ENCODE measurements at places on chromosomes 5 and 9.
A peak's percentile ranks its signal among the peaks of the same experiment; 100 is the strongest.

DNA sequence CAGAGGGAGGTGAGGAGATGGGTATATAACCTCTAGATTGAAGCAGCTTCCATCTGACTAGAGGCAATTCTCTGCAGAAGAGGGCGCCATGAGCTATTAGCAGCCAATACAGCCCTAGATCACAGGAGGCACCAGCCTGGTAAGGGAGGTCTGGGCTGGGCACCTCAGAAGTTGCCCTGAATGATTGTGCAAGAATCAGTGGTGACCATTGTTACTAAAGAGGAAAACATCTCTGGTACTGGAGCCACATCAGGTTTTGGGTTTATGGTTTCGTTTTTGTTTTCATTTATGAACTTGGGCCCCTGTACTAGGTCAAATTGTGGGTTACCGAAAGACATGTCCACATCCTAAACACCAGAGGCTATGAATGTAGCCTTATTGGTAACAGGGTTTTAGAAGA, 342.0 kb downstream of the MLLT3 start:
- DNase-seq = no peak

DNA sequence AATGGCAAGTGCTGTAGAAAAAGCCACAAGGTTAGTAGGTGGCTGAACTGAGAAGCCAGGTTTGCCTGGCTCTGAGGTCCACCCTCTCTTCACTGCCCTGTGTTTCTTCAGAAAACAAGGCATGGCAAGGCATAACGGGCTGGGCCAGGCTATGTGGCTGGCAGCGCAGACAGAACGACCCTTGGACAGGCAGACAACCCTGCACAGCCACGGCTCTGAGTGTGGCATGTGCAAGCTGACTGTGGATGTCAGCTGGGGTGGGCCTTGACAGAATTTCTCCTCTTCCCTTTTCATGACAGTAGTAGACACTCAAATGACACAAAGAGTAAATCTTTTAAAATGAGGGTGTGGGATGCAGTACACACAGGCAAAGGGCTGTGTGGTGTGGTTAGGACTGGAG, 81.7 kb downstream of the MACROH2A1 start:
- no peak for DNase-seq

DNA sequence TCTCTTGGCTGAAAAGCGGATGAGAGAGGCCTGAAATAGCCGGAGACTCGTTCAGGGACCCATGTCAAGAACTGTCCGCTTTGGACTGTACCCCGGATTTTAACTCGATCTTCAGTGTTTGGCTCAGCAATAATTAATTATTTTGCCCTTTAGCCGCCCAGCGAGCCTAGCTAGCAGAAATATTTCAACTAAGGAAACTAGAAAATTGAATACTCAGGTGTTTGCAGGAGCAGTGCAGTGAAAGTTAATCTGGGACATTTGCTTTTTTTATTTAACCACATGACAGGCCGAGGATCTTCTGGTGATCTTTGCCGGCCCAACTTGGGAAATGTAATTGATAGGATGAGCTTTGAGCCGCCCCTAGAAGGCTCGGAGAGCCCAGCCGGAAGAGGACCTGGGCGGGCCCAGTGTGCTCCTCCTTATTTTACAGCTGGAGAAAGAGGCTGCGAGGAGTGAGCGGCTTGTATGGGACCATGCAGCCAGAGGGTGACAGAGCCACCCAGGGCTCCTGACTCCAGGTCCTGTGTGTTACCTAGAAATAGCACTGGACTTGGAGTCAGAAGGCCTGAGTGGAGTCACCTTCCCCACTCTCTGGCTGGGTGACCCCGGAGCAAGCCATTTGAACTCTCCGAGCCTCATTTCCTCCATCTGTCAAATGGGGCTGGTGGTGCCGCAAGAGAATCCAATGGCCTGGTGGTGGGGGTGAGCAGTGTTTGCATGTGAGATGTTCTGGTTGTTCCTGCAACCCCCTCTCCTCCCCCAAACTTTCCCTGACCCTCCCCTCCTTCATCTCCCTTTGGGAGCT, 2.4 kb downstream of the PPARGC1B start:
- peak; percentile 22 for DNase-seq

DNA sequence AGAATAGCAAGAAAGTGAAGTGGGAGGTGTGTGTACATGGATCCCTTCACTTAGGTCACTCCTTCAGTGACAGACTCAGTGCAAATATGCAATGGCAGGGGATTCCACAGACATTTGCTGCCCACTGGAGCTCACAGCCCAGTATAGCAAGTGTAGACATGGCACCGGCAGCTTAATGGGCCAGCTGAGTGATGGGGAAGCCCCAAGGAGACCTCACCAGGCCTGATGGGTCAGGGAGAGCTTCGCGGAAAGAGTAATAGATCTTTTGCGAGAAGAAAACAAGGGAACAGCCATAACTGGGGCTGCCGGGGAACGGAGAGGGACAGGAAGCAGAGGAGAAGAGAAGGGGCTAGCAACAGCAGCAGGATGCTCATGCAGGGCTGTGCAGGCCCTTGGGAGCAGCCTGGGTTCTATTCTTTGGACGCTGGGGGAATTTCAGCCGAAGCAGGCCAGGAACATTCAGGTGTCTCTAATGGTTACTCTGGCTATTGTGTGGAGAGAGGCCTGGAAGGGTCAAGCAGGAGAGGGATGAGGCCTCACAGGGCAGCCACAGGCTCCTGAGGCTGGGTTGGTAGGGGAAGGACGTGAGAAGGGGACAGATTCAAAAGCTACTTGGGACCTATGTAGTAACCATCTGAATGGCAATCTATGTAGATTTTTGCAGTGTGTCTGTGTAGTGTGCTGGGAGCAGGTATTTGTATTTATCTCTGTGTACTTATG, 27.0 kb downstream of the TCF7 start:
- no peak for DNase-seq

DNA sequence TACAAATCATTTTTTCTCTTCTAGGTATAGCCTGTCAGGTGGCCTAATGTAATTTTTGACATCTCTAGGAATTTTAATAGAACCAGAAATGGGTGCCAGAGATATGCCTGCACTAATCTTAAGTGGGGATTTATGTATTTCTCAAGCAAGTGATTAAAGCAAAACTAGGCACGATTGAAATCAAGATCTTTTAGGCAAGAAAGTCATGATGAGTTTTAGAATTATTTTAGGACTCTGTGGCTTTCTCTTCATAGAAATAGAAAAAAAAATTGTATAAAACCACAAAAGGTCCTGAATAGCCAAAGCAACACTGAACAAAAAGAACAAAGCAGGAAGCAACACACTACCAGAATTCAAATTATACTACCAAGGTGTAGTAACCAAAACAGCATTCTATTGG, 952 bp upstream of the AMACR start:
- DNase-seq = peak; percentile 37

DNA sequence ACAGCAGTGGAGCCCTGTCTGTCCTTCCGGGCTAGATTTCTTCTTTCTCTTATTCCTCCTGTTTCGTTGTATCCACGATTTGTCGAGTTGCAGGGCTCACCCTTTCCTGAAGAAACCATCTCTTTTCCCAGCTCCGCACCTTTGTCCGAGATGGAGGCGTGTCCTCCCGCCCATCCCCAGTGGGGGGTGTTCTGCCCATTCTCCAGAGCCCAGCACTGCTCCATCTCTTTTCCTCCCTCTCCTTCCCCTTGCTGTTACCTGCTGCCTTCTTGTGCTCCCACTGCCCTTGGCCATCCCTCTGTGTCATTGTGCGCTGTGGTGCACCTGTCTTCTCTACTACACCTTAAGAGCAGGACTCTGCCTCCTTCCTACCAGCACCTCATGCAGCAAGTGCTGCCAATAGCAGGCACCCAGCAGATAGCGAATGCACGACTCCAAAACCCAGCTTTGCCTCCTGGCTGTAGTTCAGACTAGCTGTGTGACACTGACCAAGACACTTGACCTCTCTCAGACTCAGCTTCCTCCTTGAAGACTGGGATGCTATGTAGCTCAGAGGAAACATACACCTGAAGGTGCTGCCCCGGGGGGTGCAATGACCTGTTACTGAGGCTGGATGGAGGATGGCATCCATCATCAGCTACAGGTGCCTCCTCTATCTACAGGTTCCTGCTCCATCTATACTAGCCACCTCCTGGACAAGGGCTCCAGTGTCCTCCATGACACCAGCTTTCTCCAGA, 8.9 kb downstream of the OR13J1 start:
- DNase-seq = no peak

DNA sequence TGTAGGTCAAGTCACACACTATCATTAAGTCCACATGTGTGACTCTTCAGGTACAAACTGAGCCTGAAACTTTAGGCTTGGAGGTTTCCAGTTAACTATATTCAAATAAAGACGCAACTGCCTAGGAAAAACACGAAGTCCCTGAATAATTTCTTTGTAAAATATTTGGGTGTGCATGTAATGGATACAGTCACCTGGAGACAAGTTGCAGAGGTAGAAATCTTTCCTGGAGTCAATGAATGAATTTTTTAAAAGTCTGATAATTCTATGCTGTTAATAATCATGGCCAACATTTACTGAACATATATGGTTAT, 132.7 kb downstream of the MTX3 start:
- DNase-seq = no peak

- DNase-seq = no peak
Measured at GRCh38 chr9:91141407-91141965, 220.2 kb downstream of the AUH start.

DNA sequence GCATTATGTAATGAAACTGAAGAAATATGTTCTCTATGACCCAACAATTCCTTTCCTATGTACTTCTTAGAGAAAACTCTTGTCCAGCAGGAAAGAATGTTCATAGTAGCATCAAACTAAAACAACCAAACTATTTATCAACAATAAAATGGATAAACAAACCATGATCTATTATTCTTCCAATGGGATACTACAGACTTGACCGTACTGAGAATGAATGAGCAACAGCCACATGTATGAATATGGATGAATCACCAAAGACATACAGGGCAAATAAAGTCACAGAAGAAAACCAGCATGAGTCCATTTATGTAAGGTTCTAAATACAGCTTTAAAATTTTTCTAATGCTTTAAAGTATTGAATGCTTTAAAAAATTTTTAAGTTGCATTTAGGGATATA, 73.6 kb upstream of the SUSD1 start:
- DNase-seq = no peak

DNA sequence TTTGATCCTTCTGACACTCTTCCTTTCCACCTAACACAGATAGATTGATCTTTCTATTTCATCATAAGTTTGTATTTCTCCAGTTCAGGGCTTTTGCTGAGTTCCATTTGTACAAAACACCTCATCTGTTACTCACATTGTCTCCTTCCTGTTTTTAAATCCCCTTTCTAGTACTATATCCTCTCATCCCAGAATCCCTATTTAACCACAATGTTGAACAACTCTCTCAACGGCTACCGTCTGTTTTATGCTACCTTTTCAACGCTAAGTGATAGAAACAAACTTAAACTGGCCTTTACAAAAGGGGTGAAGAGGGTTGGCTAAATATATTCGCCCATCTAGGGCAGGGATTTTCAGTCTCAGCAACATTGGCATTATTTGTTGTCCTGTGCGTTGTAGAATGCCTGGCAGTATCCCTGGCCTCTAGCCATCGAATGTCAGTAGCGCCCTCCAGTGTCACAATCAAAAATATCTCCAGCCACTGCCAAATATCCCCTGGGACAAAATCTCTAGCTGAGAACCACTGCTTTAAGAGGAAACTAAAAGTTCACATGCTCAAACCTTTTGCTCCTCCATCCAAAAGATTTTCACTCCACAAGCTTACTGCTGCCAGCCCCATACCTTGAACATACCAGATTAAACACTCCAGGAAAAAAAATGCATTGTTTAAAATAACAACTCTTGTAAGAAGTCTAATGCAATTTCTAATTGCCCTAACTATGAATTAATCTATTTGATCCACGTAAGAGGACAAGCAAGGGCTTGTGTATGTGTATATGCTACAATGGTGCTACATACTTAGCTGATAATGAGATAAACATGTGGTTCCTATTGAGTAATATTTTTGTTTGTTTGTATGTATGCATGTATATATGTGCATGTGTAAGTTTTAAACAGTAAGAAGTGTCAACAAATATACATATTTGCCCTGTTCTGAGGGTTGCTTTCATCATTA, 344.0 kb downstream of the PTPRD start:
- peak; percentile 47 for DNase-seq

DNA sequence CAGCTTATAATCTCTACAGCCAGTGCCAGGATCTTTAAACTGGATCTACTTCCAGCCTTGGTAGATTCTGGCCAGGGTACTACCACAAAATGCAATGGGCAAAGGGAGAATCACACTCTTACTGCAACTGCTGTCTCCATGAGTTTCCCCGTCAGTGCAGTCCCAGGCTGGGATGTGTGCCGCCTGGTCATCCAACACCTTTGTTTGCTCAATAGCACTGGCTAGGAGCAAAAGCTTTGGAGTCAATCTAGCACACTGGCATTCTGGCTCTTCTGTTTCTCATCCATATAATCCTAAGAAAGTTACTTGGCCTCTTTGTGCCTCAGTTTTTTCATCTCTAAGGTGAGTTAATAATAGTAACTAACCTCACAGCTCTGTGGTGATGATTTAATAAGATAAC, 96.9 kb downstream of the FBN2 start:
- no peak for DNase-seq

DNA sequence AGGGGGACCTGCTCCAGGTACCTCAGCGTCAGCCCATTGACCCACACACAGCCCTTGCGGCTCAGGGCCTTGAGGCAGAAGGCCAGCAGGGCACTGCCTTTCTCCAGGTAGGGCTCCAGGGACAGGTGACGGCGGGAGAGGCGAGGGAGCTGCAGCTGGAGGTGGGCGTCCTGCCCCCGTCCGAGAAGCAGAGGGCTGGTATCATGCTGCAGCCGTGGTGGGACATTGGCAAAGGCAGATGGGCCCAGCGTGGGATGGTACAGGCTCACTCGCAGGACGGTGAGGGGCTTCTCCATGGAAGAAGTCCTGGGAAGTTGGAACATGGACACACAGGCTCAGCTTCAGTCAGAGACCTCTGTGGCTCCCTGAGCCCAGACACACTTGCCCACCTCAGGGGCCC, 2.5 kb upstream of the DCANP1 start:
- DNase-seq = no peak

GRCh38 chr9:115008536-115009270, 78.3 kb upstream of the TNFSF8 start:
- peak; percentile 64 for DNase-seq

GRCh38 chr9:93505541-93506132, 52.3 kb upstream of the FAM120AOS start:
- DNase-seq = no peak

- no peak for DNase-seq
Measured at GRCh38 chr9:86407022-86407421, 52.8 kb upstream of the TUT7 start.

GRCh38 chr5:139600336-139600949, 39.3 kb downstream of the UBE2D2 start:
- DNase-seq = no peak

- no peak for DNase-seq
Measured at GRCh38 chr5:57482671-57483106, at the start of gene ACTBL2. Gene ACTBL2 (minus strand): TSS chr5:57482811. CDS start chr5:57482707, 104 bp downstream.

GRCh38 chr9:114804505-114804904, 1.3 kb downstream of the TNFSF15 start:
- DNase-seq = peak; percentile 63

DNA sequence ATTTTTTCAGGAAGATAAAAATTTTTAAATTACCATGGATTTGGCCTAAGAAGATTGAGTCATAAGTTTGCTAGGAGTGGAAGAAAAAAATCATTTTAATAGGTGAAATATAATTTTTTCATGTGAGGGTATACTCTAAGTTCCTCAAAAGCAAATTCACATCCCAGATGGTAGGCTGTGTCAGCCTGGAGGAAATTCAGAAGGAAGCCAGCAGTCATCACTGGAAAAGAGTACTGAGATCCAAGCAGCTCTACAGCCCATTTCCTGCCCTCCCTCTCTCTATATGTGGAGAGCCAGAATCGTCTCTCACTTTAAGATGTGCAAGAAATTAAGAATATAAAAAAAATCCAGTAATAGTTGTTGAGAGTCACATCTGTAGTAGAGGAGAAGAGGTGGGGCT, 126.5 kb upstream of the CDH18 start:
- peak; percentile 40 for DNase-seq
